ENCODE measurements at places on chromosomes 2 and 18.

- DNase-seq: no peak
Observed at GRCh38 chr2:122096761-122097160, 341.3 kb downstream of the TSN start.

DNA sequence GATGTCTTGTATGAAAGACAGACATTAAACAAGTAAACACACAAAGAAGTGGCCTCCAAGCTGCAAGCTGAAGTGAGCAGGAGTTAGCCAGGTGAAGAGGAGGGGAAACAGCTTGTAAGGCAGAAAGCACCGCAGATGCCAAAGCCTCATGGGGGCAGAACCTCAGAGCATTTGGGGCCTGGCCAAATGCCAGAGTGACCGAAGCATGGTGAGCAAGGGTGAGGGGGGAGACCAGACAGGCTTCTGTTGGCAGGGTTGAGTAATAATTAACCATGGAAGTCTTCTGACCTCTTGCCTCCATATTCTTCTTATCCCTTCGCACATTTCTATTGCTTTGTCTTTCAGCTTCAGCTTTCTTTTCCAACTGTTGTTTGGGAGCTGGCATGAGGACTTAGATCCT, 5.6 kb downstream of the QPCT start:
- no peak for DNase-seq

GRCh38 chr2:157789933-157790511, 86.1 kb downstream of the ACVR1 start:
- no peak for DNase-seq

DNA sequence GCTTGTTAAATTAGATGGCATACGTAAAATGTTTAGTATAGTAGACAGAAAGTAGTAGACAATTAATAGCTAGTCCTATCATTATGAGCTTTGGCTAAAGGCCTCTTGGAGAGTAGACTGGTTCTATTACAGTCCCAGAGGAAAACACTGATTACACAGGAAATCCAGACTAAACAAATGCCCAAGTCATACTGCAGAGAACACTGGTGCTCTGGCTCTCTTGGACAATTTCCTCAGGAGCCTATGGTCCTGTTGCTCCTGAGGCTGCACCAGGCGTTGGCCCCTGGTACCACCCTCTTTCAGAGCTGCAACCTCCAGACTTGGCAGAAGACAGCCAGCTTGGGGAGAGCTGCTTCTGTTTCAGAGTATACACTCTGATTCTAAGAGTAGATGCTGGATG, 41.8 kb downstream of the STAT1 start:
- DNase-seq: no peak

DNA sequence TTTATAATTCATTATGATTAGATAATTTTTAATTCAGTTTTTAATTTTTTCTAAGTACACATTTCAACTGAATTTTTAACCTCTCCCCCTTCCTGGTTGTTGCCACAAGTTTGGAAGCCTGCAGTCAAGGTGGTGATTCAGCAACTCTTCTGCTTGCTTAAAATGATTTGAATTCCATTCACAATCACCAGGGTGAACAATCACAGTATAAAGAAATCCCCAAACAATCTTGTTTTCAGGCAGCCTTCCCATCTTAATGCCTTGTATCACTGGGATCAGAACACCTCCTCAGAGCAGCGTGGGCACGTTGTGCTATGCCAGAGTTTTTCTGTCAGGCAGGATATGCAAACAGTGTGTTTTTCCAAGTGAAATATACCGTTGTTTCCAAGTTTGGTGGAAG, 46.7 kb upstream of the BARD1 start:
- DNase-seq: no peak

DNA sequence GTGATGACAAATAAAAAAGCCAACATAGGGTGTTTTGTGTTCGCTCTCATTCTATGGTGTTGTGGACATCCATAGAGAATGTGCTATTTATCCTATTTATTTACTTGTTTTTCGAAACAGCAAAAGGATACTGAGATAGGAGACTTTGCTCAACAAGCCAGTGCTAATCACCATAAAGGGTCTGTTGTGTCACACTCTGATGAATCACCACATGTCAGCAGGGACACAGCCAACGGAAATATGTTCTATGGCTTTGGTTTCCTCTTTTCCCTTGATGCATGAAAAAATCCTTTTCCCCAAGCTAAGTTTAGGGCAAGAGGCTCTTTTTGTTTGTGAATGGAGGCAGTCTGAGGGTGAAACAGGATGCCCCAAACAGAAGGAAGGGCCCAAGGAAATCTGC, 154.3 kb downstream of the RNF152 start:
- DNase-seq: no peak

DNA sequence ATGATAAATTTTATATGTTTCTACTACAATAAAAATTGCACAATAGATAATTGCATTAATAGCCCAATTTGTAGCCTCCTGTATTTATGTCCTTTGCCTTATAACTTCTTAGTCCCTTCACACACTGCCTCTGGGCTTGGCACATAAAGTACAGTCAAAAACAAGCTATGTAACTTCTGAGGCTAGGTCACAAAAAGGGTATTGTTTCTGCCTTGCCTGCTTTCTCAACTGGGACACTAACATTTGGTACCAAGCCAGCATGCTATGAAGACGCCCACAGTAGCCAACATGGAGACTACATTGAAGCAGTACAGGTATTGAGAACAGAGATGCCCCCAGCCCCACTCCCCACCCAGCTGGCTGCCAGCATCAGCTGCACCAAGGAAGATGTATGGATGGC, 5.4 kb upstream of the SLC3A1 start:
- DNase-seq: no peak

DNA sequence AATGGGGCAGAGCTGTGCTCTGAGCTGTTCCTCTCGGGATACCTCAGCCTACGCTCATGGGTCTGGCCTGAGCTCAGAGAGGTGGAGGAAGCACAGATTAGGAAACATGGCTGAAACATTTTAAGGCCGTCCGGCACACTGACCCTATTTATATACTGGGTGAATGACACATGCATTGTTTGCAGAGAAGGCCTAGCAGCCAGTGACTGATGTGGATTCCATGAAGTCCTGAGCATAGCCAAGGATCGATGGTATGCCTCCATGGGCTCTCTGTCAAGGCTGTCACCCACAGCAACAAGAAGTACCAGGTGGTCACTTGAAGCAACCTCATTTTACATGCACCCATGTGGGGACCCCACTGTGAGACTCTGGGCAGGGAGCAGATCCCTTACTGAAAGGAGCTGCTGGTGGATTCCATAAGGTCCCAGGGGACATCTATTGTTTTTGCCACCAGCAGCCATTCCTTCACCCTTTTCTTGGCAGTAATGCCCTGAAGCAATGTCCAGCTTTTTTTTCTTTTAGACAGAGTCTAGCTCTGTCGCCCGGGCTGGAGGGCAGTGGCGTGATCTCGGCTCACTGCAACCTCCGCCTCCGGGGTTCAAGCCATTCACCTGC, 8.4 kb downstream of the PTMA start:
- no peak for DNase-seq

GRCh38 chr2:149765003-149765402, 177.4 kb upstream of the MMADHC start:
- DNase-seq: no peak

GRCh38 chr2:182280118-182280517, 146.7 kb downstream of the PDE1A start:
- DNase-seq: no peak

GRCh38 chr2:44100351-44100750, 68.3 kb upstream of the PPM1B start:
- DNase-seq: no peak

- no peak for DNase-seq
Observed at GRCh38 chr2:62396880-62397279, 109.1 kb downstream of the TMEM17 start.

DNA sequence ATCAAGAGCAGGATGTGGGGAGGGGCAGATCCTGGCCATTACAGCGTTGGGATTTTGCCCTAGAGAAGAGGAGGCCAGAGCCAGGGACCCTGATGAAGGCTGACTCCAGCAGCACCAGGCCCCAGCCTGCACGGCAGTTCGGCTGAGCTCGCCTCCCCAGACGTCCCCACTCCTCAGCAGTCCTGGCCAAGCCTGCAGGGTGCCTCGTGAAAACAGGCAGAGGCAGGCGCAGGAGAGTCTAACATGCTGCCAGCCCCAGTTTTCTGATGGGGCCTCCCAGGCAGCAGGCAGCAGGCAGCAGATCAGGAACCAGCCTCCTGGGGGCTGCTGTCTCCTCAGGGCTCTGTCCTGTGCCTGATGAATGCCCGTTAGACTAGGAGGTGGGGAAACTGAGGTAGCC, 19.7 kb upstream of the GLI2 start:
- DNase-seq: no peak

GRCh38 chr2:232491139-232491780, 3.6 kb upstream of the ECEL1 start:
- no peak for DNase-seq

- no peak for DNase-seq
Observed at GRCh38 chr2:8615252-8615575, 66.6 kb upstream of the ID2 start.

- DNase-seq: no peak
Observed at GRCh38 chr2:238777369-238778067, 70.4 kb upstream of the TWIST2 start.

GRCh38 chr2:104875262-104875661, 21.3 kb downstream of the POU3F3 start:
- DNase-seq: no peak

- DNase-seq: no peak
Observed at GRCh38 chr2:101356521-101356920, 30.8 kb downstream of the CREG2 start.
